Activated CD4-positive, alpha-beta T cell treated with anti-CD3 and anti-CD28 coated beads, Interleukin-2, amount 50 U/mL, for 48 hours (primary cell): ENCODE measurements at places on chromosomes 7 and 10.

GRCh38 chr10:101067356-101068083 lies 5.7 kb downstream of the KAZALD1 start:
- DNase-seq: peak; percentile 84

DNA sequence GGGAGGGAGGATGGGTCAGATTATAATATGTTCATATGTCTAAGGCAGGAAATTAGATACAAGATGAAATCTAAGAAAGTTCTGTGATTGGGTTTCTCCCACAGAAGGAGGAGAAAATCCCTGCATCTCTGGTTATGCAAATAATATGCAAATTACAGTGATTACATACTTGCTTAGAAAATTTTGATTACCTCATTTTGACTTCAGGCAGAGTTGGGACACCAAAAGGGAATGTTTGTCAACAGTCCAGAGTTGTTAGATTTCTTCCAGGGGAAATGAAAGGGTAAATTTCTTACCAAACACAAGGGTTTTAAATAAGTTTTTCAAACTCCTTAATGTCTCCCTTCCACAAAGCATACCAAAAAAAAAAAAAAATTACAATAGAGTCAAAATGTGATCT lies 101.4 kb upstream of the STEAP1B start:
- no peak for DNase-seq

DNA sequence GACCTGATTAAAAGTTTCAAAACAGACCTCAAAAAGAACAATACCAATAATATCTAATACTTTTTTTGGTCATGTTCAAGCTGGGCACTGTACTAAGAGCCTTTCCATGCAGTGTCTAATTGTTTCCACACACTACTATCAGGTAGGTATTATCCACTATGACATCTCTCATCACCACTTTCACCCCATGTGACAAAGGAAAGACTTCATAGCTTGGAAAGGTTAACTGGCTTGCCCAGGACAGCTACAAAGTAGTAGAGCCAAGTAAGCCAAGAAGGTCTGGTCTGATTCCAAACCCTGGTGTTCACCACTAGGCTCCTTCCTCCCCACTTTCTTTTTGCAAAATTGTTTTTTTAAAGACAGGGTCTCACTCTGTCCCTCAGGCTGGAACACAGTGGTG lies 400.5 kb downstream of the KCNMA1 start:
- DNase-seq: no peak

DNA sequence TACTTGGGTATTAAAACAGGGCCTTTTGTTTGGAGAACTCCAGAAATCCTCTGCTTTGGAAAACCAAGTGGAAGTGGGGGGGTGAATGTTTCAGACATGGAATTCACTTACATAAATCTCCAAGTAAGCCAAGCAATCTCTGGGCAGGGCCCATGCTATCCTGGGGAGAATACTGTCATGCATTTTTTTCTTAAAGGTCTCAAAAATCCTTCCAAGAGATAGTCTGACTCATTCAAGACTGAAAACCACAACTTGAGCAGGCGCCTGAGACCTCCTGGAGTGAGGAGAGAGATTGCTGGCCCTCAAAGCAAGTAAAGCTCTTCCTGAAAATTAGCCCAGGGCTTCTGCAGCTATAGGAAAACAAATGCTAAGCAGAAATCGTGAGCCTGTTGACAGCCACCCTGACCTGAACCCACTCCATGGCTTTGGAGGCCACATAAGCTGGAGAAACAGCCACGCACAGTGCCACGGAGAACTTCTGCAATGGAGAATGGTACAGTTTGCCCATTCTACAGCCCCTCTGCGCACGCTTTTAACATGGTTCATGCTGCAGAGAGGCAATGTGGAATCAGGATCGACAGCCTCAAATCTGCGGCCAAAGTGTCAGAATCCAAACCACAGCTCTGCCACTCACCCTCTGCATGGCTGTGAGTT lies 203.1 kb upstream of the AUTS2 start:
- DNase-seq: no peak

DNA sequence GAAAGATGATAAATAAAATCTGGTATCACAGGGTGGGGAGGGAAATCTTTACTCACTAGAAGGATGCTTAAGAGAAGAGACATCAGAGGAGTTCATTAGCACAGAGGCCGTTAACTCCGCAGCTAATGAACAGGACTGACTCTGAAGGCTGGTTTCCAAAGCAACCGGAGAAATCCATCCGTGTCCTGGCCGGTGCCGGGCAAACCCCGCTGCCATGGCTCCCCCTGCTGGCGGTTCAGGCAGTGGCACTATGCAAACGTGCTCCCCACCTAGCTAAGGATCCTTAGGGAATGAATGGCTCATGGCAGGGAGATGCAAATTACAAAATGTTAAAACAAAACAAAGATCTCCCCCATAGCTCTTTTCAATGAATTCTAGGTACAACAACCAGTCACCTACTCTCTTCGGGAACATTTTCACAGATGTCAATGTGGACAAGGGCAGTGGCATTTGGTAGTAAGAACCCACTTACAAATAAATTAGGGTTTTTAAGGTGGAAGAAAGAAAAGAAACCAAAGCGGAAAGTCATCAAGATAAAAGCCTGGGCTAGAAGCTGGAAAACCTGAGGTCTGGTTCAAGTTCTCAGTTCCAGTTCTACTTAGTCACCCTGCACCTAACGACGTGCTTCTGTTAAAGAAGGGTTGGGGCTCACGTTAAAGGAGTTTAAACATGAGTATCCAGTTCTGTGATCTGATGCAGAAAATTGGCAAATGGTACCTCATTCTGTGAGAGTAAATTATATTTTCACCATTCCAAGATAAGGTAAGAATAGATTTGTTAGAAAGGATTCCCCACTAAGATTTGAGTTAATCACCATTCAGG lies 138.2 kb downstream of the SVIL start:
- DNase-seq: peak; percentile 82

DNA sequence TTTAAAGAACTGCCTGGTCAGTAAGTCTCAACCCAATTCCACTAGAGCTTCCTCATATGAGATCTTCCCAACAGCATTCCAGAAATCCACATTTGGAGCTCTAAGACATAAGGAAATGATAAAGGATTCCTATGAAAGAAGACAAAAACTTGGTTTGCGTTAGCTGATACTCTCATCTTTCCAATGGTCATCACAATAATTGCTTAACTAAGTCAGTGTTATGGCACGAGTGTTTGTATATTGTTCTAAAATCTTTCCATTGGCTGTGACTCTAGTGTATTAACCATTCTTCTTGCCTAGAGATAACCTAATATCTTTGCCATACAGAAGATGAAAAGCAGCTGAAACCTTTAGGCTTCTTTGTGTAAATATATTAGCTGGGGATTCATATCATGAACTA lies 289.0 kb downstream of the SNX13 start:
- DNase-seq: no peak

DNA sequence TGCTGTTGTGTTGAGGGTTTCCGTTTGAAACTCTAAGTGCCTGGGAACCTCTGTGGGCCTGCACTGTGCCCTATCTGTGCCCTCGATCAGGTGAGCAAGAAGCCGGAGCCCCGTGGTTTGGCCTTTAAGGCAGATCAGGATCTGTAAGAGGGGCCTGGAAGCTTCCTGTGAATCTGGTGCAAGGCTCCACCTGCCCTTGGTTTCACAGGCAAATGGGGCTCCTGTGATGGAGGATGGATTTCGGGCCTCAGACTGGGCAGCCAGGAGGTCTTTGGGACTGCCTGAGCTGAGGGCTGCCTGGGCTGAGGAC lies 21.6 kb downstream of the SCART1 start:
- peak; percentile 60 for DNase-seq

DNA sequence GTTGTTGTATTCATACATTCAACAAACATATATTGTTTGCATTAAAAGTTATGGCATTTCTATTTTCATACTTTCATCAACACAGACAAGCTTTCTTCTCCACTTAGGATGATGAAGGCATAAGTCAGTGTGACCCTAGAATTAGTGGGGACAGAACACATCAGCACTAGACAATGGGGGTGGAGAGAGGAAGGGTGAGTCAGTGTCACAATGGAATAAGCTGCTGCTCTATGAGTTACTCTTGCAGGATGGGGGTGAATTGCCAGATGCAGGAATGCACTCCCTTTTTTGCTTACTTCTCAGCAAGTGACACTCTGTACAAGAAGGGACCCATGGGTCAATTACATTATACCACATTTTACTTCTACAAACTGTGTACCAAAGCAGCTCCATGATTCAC lies 74.0 kb downstream of the DGKI start:
- DNase-seq: no peak

- DNase-seq: no peak
These were observed 52.0 kb downstream of the KLRG2 start for GRCh38 chr7:139431459-139431858.

DNA sequence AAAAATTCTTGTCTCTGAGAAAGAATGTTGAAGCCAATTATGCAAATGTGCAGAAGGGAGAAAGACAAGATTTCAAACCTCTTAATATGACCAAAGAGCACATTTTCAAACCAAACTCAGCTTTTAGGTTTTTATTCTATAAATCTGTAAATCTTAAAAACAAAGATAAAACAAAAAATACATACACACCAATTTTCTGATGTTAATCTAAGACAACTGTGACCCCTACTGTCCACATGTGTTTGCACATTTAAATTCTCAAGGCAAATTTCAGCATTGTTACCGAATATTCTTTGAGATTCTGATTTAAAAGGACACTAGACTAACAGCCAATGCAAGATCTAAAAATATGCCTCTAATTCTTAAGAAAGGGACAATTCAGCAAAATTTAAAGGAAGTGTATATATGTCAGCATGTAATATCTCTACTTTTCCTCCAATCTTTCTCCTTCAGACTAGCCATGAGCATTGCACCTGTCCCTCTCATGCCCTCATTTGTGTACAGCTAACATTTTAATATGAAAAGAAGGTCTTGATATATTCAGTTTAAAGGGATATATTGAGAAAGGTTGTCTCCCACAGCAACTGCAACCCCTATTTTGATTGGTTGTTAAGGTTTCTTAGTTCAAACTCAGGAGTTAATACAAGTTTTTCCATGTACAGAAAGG lies 417.9 kb downstream of the IPMK start:
- DNase-seq: no peak

DNA sequence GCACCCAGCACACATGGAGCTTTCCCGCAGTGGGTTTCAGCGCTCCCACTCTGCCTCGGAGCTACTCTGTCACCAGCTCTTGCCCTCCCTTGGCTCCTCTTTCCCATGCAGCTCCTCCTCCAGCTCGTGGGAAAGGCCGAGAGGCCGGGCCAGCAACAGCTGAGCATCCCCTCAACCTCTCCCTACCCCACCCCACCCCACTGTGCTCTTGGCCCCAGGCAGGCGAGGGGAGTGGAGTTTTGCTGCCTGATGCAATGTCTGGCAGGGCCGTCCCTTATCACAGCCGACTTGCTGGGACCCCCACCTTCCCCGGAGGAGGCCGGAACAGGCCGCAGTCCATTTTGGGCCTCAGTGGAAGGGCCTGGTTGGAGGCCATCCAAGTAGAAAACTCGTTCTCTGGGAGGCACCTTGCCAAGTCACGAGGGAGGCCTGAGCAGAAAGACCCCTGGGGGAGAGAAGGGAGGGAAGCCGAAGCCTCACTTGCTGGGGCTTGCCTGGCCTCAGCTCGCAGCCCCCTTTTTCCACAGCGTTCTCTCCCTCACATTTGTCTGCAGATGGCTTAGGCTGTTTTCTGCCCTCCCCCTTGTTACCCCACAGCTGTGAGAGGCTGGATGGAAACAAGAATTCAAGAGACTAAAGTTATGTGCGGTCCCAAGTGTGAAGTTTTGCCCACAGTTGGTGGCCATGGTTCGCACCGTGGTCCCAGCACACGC lies 35.3 kb downstream of the CHST3 start:
- no peak for DNase-seq

GRCh38 chr10:51700228-51700817 lies 928 bp upstream of the CSTF2T start:
- DNase-seq: peak; percentile 11

- DNase-seq: no peak
These were observed 46.7 kb downstream of the CALD1 start for GRCh38 chr7:134826105-134826504.

- DNase-seq: no peak
These were observed 608 bp downstream of the AKR1B10 start for GRCh38 chr7:134527979-134528371.

DNA sequence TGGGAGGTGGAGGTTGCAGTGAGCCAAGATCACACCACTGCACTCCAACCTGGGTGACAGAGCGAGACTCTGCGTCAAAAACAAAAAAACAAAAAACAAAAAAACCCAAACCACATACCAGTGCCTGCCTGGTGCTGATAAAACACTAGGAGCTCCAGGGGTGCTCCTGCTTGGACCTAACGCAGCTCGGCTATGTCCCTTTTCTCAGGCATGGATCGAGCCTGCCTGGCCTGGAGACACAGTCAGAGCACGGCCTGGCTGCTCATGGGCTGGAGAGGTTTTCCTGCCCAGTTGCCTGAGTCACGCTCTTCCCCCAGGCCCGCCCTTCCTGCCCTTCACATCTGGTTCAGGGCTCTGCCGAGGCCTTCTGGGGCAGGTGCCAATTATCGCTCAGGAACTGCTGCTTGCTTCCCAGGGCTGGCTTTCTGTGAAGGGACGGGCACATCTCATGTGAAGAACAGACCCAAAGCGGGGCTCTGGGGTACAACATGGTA lies 12.6 kb upstream of the NPFFR1 start:
- DNase-seq: no peak

- DNase-seq: peak; percentile 72
These were observed 149.2 kb downstream of the PRKAG2 start for GRCh38 chr7:151727579-151728285.

DNA sequence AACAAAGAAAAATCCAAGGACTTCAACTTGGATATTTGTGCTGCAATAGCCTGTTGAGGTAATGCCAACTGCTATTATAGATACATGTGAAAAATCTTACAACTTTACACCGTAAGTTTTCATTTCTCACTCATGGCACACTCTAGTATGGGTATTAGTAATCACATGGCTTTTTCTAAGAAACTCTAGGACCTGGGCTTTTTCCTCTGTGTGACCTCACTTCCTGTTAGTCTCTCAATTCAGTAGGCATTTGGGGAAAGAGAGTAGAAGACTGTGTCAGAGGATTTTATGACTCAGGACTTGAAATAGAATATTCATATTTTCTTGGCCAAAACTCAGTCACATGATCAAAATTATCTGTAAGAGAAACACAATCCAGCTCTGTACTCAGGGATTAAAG lies 1049.9 kb downstream of the REEP3 start:
- DNase-seq: no peak

- no peak for DNase-seq
These were observed 114.5 kb downstream of the LRRC4 start for GRCh38 chr7:127916735-127917134.

- no peak for DNase-seq
These were observed 37.5 kb downstream of the MEST start for GRCh38 chr7:130529417-130529816.

DNA sequence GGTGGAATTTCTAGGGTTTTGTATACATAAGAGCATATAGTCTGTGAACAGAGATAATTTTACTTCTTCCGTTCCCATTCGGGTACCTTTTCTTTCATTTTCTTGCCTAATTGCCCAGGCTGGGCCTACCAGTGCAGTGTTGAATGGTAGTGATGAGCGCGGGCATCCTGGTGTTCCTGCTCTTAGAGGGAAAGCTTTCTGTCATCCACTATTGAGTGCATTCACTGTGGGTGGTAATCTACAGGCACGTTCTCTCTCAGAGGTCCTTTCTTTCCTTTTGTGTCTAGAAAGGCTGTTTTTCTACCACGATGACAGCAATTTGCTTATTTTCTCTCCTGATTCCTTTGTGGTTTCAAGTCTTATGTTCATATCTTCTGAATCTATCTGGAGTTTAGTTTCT lies 65.0 kb downstream of the INPP5A start:
- no peak for DNase-seq

GRCh38 chr7:47601119-47601880 lies 19.4 kb upstream of the TNS3 start:
- DNase-seq: no peak

- DNase-seq: no peak
These were observed 146.5 kb downstream of the SFMBT2 start for GRCh38 chr10:7264313-7264756.
